HFFc6 (cell line): ENCODE measurements at places on chromosomes 3 and 15.

DNA sequence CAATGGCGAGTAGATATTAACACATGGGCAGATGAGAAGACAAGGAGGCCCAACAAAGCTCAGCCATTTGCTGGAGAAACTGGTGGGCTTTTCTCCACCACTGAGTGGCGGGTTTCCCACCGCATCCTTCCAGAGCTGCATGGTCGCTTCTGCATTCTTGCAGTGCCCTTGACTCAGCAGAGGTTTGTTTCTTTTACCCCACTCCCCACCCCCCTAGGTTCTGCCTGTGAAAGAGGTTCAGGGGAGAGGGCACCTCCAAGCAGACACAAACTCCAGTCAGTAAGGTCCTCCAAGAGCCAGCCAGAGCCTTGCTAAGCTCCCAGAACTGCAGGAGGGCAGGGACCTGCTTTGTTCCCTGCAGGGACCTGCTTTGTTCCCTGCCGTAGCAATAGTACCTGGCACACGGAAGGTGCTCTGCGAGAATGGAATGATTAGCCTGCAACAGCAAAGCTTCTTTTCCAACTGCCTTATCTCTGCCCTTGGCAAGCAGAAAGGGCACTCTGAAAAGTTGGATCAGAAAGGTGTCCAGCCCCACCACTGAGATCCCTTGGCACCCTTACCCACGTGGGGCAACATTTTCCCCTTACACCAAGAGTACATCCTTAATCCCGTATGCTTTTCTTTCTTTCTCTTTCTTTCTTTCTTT, 1.4 kb downstream of the PAQR5 start:
- no peak for DNase-seq

DNA sequence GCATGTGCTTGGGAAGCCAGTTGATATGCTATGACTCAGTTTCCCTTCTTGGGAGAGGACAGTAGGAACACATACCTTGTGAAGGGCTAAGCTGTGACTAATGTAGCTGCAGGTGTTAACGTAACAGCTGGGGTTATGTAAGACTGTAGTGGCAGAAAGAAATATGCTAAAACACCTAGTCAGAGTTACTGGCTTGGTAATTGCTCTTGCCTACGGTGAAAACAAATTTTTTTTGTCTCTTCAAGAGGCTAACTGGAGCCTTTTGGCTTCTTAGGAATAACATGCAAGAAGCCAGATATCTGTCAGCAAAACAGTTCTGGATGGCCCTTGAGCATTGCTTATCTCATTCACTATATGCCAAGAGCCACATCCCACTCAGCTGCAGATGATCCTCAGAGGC, 1.4 kb downstream of the MAPKBP1 start:
- no peak for DNase-seq

GRCh38 chr15:48332642-48333034, 1.4 kb downstream of the DUT start:
- DNase-seq: no peak

DNA sequence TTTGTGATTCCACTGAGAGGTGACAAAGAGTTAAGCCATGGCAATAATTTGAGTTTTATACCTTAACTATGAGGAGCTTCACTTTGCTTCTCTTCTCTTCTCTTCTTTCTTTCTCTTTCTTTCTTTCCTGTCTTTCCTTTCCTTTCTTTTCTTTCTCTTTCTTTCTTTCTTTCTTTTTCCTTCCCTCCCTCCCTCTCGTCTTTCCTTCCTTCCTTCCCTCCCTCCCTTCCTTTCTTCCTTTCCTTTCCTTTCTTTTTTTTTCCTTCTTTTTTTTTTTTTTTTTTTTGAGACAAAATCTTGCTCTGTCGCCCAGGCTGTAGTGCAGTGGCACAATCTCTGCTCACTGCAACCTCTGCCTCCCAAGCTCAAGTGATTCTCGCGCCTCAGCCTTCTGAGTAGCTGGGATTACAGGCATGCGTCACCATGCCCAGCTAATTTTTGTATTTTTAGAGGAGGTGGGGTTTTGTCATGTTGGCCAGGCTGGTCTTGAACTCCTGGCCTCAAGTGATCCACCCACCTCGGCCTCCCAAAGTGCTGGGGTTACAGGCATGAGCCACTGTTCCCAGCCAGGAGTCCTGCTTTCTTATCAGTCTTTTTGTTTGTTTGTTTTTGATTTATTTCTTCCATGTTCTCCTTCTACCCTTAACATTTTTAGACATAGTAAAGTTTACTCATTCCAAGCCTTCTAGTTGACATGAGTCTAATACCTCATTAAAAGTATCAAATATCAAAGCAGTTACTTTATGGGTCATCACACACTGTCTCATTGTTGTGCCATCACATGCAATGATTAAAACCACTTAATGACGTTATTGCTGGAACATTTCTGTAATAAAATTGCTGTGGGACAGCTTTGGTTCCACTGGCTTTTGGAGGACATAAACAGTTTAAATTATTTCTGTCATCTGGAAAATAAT, 29.9 kb downstream of the SLC49A4 start:
- peak; percentile 59 for DNase-seq

GRCh38 chr15:19973718-19974117, 567.9 kb downstream of the GOLGA6L6 start:
- no peak for DNase-seq

DNA sequence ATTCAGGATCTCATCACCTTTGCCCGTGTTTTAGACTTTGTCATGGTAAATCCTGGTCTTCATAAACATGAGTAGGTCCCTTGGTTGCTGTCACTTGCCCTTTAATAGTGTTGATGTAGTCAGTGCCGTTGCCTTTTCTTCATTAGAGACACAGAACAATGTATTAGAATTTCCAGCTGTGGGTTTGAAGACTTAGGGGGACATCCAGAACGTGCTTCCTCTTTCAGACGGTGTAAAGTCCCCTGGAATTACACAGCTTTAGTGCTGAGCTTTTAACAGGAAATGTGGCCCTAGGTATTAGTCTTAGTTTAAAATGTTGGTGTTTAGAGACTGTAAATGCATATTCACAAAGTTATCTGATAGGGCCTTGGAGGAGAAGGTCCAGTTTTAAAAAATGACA, 8.8 kb upstream of the LRCH3 start:
- DNase-seq: no peak

GRCh38 chr3:107412376-107412775, 35.1 kb downstream of the CCDC54 start:
- DNase-seq: peak; percentile 66

DNA sequence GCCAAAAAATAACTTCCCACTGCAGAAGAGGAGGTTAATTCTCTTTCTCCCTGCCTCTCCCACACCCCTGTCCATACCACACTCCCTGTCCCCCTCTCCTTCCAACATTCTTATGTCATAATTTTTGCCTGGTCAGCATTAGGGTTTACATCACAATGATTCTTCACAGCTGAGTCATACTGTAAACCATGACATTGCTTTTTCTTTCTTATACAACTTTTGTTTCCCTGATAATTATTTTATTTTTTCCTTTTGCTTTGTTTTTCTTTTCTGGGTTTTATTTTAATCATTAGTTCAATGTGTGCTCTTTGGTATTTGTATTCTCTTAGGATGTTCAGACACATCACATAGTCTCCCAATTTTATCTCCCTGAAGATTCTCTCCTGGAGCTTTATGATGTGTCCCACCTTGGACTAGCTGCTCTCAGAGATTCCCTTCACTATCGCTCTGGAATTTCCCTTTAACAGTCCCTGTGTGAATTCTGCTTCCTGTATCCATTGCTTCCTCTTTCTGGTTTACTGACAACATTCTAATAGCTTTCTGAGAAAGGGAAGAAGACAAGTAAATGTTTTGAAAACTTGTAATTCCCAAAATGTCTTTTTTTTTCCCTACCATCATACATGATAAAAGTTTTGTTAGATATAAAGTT, 70.7 kb downstream of the SOX2 start:
- no peak for DNase-seq

DNA sequence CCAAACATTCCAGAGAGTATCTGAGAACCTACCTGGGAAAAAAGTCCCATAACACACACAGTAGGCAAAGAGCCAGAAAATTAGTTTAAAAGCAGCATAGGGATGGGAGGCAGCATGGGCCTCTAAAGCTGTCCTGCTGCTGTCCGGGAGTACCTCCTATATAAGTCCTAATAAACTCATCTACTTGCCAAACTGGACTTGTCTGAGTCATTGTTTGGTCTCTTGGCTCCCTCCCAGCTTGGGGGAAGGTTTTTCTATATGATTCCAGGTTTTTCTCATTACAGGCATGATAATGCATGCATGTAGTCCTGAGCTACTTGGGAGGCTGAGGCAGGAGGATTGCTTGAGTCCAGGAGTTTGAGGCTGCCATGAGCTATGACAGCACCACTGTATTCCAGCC, 17.5 kb upstream of the HACD2 start:
- DNase-seq: peak; percentile 84

- DNase-seq: no peak
Measured at GRCh38 chr15:62517541-62517940, 352.5 kb upstream of the C2CD4B start.

GRCh38 chr15:41948490-41948889, 23.9 kb downstream of the EHD4 start:
- DNase-seq: no peak

GRCh38 chr15:99863550-99864198, 130.4 kb upstream of the LYSMD4 start:
- DNase-seq: no peak

- no peak for DNase-seq
Measured at GRCh38 chr3:129259612-129260477, 10.4 kb downstream of the COPG1 start.

DNA sequence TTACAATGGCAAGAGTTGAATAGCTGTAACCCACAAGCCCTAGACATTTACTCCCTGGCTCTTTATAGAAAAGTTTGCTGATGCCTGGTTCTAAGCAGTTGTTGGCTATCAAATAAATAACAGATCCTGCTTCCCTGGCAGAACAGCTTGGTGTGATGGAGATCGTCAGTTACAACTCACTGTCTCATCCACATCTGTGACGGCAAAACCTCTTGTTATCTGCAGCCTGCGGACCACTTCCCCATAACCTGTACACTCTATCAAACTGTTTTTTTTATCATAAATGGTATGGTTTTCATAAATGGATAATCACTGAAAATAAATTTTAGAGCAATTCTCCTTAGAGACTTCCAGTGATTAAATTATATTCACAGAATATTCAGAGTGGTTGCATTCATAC, 14.1 kb downstream of the ZDHHC3 start:
- no peak for DNase-seq

DNA sequence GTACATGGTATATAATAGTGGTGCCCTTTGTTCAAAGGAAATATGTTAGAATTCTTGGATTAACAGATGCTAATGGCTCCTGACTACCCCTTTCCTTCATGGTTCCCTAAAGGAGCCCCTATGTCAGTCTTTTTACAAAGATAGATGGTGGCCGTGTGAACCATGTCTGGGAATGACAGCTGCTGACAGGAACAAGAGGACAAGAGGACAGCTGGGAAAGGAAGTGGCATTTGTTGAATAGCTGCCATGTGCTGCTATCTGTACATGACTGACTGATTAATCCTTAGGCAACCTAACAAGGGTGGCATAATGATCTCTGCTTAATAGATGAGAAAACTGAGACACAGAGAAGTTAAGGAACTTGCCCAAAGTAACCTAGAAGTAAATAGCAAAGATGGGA, 321.7 kb downstream of the ZNF621 start:
- no peak for DNase-seq

GRCh38 chr3:114563720-114564119, 269.9 kb downstream of the TIGIT start:
- no peak for DNase-seq

GRCh38 chr3:101387351-101387750, 67.0 kb upstream of the IMPG2 start:
- no peak for DNase-seq

DNA sequence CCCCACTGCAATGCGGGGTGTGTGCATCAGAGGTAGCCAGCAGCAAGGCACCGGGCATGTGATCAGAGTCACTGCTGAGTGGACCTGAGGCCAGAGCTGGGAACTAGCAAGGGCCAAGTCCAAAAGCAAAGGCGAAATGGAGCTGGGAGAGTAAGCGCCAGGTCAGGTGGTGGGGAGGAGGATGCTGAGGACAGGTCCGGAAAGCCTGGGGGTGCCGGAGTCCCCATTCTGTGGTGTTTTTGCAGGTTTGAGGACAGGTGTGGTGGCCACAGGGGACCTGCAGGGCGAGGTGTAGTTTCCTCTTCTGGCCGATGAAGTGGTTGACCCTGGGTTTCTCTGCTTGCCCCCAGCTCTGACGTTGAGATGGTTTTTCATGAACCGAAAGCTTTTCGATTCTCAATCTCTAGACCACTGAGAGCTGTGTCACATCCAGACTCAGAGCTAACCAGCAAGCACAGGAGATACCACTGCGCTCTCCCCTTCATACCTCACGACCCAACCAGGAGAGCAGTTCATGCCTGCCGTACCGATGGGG, 35.0 kb upstream of the HES1 start:
- DNase-seq: no peak

- DNase-seq: no peak
Measured at GRCh38 chr3:113499081-113499480, 15.9 kb downstream of the SPICE1 start.

- DNase-seq: no peak
Measured at GRCh38 chr3:188557235-188557634, 403.3 kb downstream of the LPP start.

- peak; percentile 7 for DNase-seq
Measured at GRCh38 chr3:62098646-62099365, 274.5 kb downstream of the FEZF2 start.

DNA sequence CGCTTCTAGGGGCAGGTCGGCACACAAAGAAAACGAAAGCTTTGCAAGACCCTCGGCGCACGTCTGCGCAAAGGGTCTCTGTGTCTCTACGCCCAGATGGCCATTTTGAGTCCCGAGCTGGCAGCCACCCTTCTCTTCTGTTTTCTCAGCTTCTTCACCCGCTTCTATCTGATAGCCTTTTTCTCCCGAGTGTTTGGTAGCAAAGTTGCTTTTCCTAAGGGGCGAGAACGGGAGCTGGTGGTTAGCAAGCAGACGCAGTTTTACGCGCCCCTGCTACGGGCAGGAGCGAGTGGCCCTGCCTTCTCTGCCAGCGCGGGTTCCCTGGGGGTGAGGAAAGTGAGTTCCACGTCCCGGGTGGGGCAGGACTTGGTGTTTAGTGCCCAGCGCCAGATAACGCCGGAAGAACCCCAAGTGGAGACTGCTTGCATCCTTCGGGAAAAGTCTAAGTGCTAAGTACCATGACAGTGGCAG, 2.9 kb upstream of the MKRN2 start:
- peak; percentile 31 for DNase-seq

- DNase-seq: no peak
Measured at GRCh38 chr15:54884312-54884711, 312.4 kb downstream of the RSL24D1 start.

DNA sequence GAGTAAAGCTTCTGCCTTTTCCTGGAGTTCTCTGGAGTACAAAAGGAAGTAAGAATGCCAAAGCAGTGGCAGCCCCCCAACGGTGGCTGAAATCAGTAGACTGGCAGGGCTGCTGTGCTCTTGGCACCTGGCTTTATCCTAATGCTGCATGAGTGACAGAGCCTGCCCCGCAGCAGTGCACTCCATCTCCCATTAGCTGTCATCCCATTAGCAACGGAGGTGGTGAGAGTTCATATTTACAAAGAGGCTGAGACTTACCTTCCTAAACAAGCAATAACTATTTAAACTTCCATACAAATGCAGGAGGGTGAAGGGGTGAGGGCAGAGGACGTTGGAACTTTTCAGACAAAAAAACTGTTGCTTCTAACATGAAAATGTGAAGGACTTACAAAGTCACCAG, 51.9 kb downstream of the SERPINI1 start:
- DNase-seq: no peak
